ENCODE measurements at places on chromosomes 4 and X.

DNA sequence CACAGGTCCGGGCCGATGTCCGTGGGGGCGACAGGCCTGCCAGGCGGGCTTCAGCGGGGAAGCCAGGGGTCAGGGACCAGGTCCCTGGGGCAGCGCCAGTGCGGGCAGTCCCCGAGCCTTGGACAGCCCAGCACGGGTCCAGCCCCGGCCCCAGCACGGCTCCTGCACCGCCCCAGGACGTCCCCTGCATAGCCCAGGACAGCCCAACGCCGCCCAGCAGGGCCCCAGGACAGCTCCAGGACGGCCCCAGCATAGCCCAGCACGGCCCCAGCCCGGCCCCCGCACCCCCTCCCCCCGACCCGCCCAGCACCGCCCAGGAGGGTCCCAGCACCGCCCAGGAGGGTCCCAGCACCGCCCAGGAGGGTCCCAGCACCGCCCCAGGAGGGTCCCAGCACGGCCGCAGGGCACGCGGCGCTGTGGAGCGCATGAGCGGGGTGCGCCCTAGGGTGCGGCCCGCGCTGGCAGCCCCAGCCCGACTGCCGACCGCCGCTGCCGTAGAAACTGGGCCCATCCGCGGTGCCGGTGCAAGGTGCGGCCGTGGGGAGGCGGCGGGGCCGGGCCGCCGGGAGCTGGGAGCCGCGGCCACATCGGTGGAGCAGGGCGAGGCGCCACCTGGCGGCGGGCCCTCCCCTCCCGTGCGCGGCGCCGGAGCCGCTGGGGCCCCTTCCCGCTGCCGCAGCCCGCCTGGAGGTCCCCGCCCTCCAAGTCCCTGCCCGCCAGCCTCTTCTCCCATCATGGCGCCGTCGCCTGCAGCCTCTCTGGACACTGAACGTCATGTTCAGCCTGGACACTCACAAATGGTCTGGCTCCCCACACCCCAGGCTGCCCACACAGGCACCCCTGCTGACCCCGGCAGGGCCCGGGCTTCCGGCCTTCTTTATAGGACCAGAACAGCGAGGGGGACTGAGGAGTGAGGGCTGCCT, 106.8 kb upstream of the NKX1-1 start:
- peak; percentile 38 for DNase-seq

- DNase-seq: no peak
These were observed 2.6 kb downstream of the MCUB start for GRCh38 chr4:109562457-109563239.

GRCh38 chr4:172751550-172751949, 417.1 kb upstream of the GALNT7 start:
- DNase-seq: no peak

- peak; percentile 71 for DNase-seq
These were observed 17.3 kb downstream of the TBC1D14 start for GRCh38 chr4:6926681-6927478.

DNA sequence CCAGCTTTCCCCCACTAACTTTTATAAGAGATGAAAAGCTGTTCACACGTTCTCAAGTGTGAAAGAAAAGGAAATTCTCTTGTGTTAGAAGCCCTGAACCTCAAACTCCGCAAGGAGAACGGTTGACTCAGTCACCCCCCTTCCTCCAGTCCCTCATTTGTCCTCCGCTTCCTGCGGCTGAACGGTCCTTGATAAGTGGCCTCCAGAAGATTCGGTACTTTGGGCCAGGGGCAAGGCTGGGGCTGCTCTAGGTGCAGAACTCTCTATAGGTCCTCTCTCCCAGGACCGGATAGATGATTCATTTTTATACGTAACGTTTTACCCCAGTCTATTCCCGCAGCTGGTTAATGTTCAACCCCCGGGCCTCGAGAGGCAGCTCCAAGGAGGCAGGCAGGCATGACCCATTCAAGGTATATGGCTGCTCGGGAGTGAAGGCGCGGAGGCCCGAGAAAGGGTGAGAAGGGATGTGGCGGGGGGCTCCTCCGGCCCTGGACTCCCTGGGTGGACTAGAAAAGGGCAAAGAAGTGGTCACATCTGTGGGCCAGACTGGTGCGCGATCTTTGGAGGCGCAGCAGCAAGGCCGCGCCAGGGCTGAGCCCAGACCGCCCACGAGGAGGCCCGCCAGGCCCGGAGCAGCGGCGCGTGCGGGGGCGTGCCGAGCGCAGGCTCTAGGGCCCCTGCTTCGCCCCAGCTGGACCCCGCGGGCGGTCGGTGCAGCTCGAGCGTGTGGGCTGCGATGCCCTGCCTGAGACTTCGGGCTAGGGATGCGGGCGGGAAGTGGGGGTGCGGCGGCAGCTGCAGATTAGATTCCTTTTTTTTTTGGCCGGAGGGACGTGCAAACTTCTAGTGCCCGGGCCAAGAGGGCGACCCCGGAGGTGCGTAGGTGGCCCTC, 11.7 kb downstream of the PITX2 start:
- DNase-seq: no peak

DNA sequence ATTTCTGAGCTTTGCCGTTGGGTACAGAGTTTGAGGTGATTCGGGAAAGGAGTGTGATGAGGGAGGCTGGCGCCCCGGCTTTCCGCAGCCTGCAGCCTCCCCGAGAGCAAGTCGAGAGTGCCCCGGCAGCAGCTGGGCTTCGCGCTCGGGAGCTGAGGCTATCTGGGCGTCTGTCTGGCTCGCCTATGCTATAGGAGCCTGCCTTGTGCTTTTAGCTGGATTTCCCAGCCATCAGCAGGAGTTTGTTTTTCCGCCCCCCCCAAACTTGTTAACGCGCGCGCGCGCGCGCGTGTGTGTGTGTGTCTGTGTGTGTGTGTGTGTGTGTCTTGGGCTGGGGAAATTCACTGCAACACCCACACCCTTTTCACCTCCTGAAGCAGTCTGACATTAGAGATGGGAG, 765 bp upstream of the DGKK start:
- DNase-seq: no peak

GRCh38 chr4:147050356-147050765, 104.7 kb upstream of the TTC29 start:
- DNase-seq: no peak

Data from activated T-cell treated with anti-CD3 and anti-CD28 coated beads for 4 hours (primary cell).